GM04504 (cell line): ENCODE measurements at places on chromosomes 2 and 18.

DNA sequence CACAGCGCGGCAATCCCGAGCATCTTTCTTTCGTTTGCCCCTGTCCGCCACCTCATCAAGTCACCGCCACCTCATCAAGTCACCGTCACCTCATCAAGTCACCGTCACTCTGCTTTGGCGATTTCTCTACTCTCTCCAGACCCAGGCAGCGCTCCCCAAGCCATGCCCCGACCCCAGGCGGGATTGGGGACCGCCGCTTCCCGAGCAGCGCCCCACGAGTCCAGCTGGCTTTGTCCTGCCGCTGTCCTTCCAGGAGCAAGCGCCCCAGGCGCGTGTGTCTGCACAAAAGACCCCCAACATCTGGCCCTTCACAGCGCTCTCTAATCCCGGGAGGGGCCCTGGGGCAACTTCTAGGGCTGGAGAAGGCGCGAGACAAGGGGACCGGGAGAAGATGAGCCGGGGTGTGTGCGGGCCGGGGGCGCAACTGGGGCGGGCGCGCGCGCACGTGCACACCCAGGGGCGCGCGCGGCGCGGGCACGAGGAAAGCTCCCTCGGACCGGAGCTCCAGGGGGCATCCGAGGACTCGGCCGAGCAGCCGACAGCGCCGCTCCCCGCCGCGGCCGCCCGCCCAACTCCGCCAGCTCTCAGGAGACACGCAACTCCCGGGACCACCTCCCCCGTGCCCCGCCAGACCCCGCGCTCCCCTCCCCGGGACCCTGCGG lies 633 bp upstream of the RNF152 start:
- DNase-seq = no peak

- no peak for DNase-seq
Observed at GRCh38 chr2:218999021-218999880, 6.0 kb upstream of the CRYBA2 start.

DNA sequence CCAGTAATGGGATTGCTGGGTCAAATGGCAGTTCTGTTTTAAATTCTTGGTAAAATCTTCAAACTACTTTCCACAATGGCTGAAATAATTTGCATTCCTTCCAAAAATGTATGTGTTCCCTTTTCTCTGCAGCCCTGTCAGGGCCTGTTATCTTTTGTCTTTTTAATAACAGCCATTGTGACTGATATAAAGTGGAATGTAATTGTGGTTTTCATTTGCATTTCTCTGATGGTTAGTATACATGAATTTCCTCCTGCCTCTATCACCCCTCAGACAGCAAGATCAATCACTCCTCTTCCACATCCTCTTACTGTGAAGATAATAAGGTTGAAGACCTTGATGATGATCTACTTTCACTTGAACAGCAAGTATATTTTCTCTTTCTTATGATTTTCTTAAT lies 304.8 kb upstream of the FSIP2 start:
- no peak for DNase-seq

GRCh38 chr2:191066197-191066918 lies 52.4 kb upstream of the STAT1 start:
- DNase-seq = no peak

DNA sequence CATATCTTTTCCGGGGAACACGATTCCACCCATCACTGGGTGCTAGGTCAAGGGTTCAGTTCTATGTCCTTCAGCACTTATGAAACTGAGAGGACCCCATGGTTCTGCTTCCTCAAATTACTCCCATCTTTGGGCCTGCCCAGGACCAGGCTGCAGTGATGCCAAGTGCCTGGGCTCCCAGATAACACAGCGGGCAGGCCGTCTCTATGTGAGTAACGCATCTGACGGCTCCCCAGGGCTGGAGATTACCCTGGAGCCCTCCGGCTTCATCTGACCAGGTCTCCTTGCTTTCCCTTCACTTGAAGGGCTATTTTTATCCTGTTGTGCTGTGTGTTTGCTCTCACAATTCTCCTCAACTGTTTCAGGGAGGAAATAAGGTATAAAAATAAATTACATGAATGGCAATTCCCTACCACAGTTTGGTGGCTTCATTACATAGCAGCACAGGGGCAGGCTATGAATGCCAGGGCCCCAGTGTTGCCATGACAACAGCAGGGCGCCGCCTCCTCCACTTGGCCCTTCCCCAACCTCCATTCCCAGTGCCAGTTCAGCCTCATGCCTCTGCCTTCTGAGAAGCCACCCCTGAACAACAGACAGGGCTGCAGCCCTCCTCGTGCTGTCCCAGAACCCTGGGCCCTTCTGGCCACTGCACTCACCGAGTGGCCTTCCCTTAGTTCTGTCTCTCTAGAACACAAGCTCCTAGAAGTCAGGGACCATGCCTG lies 25.4 kb upstream of the TMEM131 start:
- DNase-seq = no peak

- no peak for DNase-seq
Observed at GRCh38 chr2:228728961-228729360, 542.1 kb downstream of the PID1 start.

DNA sequence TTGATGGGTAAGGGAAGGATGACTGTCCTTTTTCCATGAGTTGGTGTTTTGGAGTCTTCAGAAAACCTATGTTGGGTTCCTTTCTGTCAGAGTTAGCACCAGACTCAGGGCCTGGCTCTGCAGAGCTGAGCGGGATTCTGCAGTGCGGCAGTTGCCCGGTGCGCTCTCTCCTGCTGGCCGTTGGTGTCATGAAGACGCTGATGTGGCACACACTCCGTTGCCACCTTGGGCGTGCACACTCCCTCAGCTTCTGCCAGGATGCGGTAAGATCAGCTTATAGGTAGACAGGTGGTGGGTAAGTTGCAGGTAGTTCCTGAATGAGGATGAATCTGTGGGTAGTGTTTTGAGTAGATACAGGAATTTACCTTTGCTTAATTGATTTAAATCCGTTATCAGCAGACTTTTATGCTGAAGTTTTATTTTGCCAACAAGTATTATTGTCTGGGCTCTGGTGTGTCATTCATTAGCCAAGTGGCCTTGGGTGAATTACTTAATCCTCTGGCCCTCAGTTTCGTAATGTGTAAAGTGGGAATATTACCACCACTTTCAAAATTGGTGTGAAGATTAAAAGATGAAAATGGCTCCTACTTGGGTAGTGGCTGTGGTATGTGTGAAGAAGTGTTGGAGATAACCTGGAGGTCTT lies 26.8 kb downstream of the DGKD start:
- no peak for DNase-seq

GRCh38 chr2:1750270-1750932 lies 6.1 kb upstream of the PXDN start:
- no peak for DNase-seq

DNA sequence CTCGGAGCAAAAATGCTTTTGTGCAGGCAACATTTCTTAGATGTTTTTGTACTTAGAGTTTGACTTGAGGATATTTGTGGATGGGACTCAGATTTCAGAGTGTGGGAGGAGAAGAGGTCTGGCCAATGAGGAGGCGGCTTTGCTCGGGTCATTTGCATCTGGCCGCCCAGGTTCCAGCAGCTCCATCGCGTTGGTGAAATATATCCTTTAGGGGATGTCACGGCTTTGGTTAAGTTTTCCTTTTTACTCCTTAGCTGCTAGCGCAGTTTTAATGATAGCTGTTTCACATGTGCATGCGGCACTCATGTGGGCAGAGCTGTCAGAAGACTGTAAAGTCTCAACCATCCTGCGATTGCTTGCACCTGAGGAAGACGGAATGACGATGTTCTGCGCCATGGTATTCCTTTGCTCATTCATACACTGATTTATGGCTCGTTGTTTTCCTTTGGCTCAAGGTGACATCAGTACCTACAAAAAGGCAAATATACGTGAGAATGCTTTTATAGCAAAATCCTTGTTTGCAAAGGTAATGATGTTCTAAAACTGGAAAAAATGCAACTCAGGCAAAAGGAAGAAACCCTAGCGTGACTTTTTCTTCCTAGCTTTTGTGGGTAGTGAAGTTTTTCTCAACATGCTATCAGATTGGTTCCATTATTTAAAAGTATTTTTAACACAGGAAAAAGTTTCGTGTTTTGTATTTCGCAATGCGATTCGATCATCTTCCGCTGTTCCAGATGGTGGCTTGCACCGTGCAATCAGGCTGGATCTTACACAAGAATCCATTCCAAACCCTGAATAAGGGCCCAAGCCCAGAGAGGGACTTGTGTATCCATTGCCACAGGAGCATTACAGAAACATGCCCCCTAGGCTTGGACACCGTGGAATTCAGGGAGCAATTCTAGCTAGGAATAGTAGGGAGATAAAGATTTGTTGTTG lies 70.5 kb upstream of the ZNF516 start:
- peak; percentile 87 for DNase-seq

GRCh38 chr18:55764386-55764785 lies 176.4 kb upstream of the TCF4 start:
- DNase-seq = no peak

DNA sequence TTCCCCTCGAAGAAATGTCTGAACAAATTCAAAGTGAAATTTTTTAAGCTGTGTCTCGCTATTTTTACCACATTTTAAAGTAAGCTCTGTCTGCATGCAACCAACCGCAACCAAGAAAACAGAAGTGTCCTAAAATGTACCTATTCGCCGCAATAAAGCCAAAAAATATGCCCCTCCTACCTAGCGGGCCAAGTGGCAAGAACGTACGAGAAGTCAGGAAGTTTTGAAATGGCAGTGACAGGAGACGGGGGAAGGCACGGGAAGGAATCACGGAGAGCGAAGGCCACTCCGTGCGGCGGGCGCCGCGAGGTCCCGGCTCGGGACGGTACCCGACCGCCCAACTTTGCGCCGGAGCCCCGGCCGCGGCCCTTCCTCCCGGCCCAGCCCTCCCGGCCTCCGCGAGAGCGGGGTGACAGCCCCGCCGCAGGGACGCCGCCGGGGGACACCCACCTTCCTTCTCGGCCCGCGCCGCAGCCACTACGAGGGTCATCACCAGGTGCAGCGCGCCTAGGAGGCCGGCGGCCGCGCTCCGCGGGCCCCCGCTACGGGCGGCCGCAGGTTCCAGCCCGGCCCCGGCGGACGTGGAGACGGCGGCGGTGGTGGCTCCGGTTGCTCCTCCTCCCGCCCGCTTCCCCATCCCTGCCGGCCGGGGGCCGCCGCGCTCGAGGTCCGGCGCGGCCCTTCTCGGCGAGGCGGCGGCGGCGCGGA lies 568 bp downstream of the TMEM131 start:
- peak; percentile 10 for DNase-seq

DNA sequence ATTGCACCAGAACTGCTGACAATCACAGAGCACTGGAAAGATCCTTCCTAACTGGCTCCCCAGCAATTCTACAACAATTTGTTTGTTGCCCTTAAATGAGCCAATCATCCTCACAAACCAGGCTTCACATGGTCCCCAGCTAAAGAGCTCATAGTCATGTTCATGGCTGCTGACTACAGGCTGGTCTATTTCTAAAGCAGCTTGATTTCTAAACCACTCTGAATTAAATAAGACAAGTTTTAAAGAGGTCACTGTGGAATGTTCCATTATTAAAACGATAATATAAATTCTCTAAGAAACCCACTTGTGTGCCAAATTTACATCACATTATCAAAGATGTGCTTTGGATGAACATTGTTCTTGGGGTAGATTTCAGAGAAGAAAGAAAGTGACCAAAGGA lies 110.7 kb downstream of the COPS8 start:
- DNase-seq = no peak

- no peak for DNase-seq
Observed at GRCh38 chr2:162196638-162197037, 44.6 kb upstream of the GCG start.

- peak; percentile 12 for DNase-seq
Observed at GRCh38 chr2:181070119-181070835, 89.9 kb downstream of the UBE2E3 start.

GRCh38 chr2:231612109-231612455 lies 19.4 kb downstream of the TEX44 start:
- DNase-seq = peak; percentile 80

DNA sequence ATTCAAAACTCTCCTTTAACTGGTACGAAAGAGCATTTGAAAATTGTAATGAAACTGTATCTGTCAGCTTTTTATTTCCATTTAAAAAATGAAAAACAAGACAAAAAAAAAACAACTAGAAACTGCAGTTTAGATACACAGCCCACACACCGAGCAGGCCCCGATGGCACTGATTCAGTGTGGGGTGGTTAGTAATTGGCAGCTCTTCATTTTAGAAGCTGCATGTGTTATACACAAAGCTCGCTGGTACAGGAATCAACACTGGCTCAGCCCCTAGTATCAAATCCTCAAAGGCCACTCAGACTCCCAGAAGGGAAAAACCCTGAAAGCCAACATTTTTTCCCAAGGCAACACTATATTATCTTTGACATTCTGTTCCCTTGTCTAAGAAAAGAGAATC lies 30.5 kb upstream of the RMDN2 start:
- DNase-seq = no peak

DNA sequence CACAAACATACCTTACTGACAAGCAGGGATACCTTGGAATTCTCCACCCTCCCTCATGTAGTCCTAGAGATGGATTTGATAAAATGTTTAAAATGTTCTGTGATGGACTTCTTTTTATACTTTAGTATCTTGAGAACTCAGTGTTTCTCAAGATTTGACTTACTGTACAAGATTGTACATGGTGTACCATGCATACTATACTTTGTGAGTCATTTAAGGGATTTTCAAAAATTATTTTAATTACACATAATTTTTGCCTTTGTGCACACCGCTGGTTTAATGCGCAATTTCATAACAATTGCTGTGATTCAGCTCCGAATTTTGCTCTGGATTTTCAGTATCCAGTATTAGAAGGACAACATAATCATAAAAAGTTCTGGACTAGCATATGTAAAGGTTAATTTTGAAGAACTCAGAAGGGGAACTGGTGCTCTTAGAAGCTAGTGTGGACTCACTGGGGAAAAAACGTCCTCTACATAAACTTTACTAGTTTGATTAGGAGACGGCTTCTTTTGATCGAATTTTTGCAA lies 78.6 kb upstream of the ACSL3 start:
- DNase-seq = no peak

GRCh38 chr18:13406049-13406615 lies 187.6 kb downstream of the LDLRAD4 start:
- DNase-seq = no peak

GRCh38 chr18:7152440-7152839 lies 34.8 kb upstream of the LAMA1 start:
- DNase-seq = no peak

DNA sequence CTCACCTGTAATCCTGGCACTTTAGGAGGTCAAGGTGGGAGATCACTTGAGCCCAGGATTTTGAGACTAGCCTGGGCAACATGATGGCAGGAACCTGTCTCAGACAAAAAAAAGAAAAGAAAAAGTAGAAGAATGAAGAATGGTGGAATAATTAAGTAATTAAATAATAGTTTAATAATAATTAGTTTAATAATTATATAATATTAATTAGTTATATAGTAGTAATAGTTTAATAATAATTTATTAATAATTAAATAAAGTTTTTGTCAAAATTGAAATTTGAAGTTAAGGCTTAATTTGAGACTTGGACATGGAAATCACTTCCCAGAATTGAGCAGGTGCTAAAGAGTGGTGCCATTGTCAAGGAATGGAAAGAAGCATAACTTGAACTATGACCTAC lies 52.2 kb upstream of the ABCA12 start:
- no peak for DNase-seq

DNA sequence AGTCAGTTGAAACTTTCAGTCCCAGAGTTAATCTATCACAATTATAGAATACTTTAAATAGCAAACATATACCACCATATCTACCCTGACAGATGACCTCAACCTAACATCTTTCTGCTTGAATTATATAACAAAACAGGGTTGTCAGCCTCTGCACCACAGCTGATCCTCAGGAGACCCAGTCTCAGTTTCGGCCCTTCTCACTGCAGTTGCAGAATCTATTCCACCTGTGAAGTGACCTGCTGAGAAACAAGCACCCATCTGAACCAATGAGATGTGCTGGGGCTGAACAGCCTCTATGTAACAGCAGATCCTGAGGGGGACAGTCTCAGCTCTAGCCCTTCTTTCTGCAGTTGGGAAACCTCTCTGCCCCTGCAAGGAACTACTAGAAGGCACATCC lies 567.6 kb downstream of the KCNJ3 start:
- DNase-seq = no peak

GRCh38 chr2:175205523-175205922 lies 24.0 kb upstream of the ATP5MC3 start:
- DNase-seq = no peak
